ENCODE measurements at places on chromosomes 2 and 18. TPM values are rescaled to one million over a fixed set of nuclear protein-coding genes. Genes with fewer than 3 reads are reported as not detected.

PLA2R1 gene
- not detected for total RNA-seq

FASTKD1 gene
- 55.4 TPM for total RNA-seq

DNA sequence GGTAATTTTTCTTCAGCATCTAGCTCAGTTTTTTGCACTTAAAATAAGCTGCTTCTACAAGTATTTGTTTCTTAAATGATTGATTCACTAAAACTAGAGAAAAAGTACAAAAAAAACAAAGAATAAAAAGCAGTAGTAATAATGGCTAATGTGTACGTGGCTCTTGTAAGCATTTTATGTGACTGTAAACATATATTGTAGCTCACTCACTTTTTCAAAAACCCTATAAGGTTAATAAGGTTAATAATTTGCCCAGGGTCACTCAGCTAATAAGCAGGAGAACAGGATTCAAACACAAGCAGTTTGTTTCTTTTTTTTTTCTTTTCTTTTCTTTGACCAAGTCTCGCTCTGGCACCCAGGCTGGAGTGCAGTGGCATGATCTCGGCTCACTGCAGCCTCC, 67.5 kb downstream of the RMDN2 start:
- no peak overlapping the region for H3K27ac ChIP-seq
- no peaks in the 10 kb centered on the region for H3K4me1 ChIP-seq
- no peak overlapping the region for H3K4me3 ChIP-seq
- no peaks in the 10 kb centered on the region for H3K27me3 ChIP-seq
- DNase-seq = no peak

DNA sequence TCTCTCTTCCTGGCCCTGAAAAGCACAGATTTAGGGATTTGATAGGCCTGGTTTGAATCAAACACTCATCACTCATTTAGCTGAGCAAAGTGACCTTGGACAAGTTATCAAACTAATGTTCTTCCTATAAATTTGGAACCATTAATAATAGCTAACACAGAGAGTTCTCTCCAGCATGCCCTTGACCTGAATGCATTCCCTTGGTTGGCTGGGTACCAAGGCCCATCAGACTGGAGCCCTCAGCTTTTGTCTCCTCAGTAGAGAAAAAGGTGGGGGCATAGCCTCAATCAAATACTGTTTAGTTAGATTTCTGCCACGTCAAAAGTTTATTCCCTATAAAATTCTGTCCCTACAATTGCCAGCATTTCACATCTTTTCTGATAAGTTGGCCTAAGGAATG, 13.8 kb upstream of the MRPL19 start:
- no peak overlapping the region for H3K27ac ChIP-seq
- no peaks in the 10 kb centered on the region for H3K36me3 ChIP-seq
- DNase-seq = no peak
- H3K27me3 ChIP-seq = peaks cover 21% of the 10 kb centered on the region
- H3K4me3 ChIP-seq = no peak overlapping the region

AMMECR1L gene
- 13.1 TPM for total RNA-seq

GRCh38 chr18:13813271-13813849, 10.6 kb upstream of the MC5R start:
- H3K27ac ChIP-seq = no peak overlapping the region
- H3K27me3 ChIP-seq = no peaks in the 10 kb centered on the region
- no peaks in the 10 kb centered on the region for H3K4me1 ChIP-seq
- no peaks in the 10 kb centered on the region for H3K36me3 ChIP-seq

DNA sequence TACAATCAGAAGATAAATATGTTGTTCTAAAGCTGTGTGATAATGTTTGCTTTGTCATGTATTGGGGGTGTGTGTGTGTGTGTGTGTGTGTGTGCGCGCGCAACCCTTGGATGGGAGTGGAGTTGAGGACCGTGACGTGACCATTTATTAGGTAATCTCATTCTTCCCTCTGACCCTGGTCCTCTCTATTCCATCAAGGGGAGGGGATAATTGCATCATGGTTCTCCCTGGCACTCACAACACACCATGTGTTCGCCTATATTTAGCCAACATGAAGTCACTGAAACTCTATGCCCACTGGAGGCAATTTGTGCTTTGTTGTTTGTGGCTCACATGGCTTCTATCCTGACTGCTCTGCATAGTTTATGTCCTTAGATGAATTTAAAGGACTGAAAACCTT, 79.8 kb upstream of the LRPPRC start:
- H3K27me3 ChIP-seq = peaks cover 3% of the 10 kb centered on the region
- no peak for DNase-seq
- H3K27ac ChIP-seq = no peak overlapping the region
- H3K4me3 ChIP-seq = no peak overlapping the region
- no peaks in the 10 kb centered on the region for H3K4me1 ChIP-seq

DNA sequence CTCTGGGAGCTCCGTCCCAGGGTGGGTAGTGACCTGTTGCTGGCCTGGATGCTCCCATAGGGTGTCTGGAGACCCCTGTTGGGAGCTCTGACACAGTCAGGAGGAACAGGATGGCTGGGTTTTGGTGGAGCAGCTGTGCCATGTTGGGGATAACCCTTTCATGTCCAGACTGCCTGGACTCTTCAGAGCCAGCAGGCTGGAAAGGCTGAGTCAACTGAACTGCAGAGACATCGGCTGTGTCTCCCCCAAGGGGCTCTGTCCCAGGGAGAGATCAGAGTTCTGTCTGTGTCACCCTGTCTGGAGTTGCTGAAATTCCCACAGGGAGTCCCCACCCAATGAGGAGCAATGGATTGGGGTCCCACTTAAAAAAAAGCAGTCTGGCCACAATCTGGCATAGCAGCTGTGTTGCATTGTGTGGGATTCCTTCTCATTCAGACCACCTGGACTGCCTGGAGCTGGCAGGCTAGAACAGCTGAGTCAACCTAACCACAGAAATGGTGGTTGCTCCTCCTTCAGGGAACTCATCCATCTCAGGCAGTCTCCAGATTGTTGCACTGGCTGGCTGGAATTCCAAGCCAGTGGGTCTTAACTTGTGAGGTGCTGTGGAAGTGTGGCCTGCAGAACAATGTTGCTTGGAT, 37.2 kb downstream of the AGPS start:
- no peak overlapping the region for H3K27ac ChIP-seq
- DNase-seq = no peak
- H3K27me3 ChIP-seq = no peaks in the 10 kb centered on the region
- H3K36me3 ChIP-seq = peaks cover 78% of the 10 kb centered on the region

FAM237A gene
- not detected for total RNA-seq

DNA sequence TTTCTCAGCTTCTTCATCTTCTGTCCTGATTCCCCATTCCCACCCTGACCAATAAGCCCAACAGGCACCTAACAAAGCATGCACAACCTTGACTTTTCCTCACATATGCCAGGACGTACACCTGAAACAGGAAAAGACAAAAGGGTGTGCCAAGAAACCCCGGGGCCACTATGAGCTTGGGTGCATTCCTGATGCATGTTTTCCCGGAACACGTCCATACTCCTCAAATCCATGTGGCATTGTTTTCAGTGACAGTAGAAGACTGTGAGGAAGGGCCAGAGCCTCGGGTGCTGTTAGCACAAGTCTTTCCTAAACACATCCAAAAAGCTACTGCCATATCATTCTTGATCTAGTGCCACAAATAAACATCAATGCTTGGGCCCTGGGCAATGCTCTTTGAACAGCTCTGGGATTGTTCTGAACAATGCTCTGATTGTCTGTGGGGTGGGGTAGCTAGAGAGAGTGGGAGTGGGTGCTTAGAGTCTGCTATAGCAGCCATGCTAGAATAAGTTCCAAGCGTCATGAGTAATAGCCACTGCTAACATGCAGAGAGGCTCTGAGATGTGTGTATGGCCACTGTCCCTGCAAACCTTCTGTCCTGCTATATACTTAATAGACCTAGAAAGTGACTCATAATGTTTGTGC, 181.7 kb upstream of the CRIM1 start:
- H3K27me3 ChIP-seq = no peaks in the 10 kb centered on the region
- H3K27ac ChIP-seq = no peak overlapping the region
- no peaks in the 10 kb centered on the region for H3K36me3 ChIP-seq
- DNase-seq = no peak

DNA sequence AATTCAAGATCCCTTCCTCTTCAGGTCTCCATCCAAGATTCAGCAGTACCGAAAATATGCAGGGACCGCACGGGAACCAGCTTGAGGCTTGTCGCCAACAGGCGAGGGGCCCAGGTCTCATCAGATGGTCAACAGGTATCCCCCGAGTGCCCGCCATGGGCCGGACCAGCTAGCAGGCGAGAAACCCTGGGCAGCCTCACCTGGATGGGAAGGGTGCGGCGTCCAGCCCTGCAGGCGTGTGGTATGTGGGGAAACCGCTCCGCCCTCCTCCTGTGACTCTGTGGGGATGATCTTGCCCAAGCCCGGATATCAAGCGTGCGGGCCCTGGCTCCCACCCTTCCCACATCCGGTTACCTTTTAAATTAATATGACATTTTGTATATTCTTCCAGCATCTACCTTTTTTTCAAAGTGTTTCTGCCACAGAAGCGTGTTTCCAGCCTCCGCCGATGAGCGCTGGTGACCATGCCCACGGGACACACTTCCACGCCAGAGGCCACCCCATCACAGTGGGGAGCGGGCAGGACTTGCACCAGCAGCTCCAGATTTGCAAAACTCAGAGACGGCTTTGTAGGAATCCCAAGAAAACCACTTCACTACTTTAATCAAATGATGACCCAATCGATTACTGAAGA, 33.2 kb downstream of the ZNF516 start:
- no peak overlapping the region for H3K4me3 ChIP-seq
- H3K4me1 ChIP-seq = peaks cover 9% of the 10 kb centered on the region
- H3K27me3 ChIP-seq = no peaks in the 10 kb centered on the region
- H3K36me3 ChIP-seq = no peaks in the 10 kb centered on the region
- no peak for DNase-seq
- no peak overlapping the region for H3K27ac ChIP-seq

CPO gene
- total RNA-seq = not detected

DNA sequence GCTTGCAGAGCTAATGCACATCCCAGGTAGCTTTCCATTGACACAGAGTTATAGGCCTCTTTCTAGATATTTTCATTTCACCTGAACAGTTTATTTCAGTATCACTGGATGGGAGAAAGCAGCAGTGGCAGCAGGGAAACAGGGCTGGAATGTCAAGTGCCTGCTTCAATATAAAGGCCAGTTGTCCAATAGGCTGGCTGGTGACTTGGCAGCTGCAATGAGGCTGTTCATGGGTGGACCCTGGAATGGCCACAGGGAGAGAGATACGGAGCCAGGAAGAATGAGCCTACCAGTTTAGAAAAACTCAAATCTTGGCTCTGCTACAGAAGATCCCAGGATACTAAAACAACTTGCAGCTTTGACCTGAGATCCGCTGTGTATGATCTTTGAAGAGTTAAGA, 185.0 kb downstream of the BCL11A start:
- H3K27ac ChIP-seq = no peak overlapping the region
- no peaks in the 10 kb centered on the region for H3K36me3 ChIP-seq
- no peak for DNase-seq
- no peak overlapping the region for H3K4me3 ChIP-seq
- no peaks in the 10 kb centered on the region for H3K4me1 ChIP-seq

GRCh38 chr2:143070704-143071103, 58.5 kb upstream of the ARHGAP15 start:
- H3K36me3 ChIP-seq = no peaks in the 10 kb centered on the region
- DNase-seq = no peak
- H3K4me3 ChIP-seq = no peak overlapping the region

DNA sequence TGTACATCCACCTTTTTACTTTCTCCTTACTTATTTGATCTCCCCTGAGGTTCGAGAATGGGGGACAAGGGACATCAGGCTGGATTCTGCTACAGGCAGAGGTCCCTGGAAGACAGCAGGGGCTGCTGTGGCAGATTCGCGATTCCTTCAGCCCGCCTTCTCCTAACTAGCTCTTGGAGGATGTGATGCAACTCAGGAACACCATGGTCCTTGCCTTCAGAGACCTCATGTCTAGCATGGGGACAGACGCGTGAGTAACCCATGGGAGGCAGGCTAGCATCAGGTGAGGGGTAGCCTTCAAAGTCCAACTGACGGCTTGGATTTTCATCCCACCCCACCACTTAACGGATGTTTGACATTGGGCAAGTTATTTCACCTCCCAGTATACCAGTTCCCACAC, 869 bp upstream of the TCF23 start:
- H3K4me1 ChIP-seq = no peaks in the 10 kb centered on the region
- DNase-seq = no peak
- H3K4me3 ChIP-seq = no peak overlapping the region
- H3K27ac ChIP-seq = no peak overlapping the region
- peaks cover 3% of the 10 kb centered on the region for H3K27me3 ChIP-seq

DNA sequence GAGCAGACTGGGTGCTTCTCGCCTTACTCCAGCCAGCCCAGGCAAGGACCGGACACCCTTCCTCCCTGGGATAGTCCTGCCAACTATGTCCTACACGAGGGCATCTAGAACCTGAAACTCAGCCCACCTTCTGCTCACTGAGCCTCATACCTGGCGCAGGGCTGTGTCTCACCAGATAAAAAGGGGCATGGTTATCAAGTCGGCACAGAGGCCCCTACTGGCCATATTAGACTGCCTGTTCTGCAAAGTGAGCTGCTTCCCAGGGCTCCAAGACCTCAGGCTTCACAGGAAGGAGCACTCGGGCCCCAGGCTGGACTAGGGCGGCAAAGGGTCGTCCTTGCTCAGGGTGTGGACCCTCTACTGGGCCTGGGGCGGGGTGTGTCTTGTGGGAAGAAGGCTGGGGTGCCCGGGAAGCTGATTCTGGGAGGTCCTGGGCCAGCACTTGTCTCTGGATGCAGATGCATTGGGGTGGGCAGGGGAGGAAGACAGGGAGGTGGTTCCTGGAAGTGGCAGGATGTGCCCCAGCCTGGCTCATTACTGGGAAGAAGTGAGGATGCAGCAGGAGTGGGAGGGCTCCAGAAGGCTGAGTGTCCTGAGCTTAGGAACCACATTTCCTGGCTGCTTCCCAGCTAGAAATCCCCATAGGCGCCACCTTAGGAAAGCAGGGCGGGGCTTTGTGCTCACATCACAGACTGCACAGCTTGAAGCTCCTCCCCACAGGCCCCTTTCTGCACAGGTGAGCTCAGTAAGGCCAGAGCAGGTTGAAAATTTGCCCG, 19.6 kb downstream of the EHD3 start:
- no peak overlapping the region for H3K27ac ChIP-seq
- no peaks in the 10 kb centered on the region for H3K4me1 ChIP-seq
- H3K27me3 ChIP-seq = no peaks in the 10 kb centered on the region
- no peak overlapping the region for H3K4me3 ChIP-seq
- H3K36me3 ChIP-seq = no peaks in the 10 kb centered on the region

GRCh38 chr2:45291296-45291701, 282.0 kb upstream of the SIX2 start:
- H3K4me3 ChIP-seq = no peak overlapping the region
- H3K4me1 ChIP-seq = no peaks in the 10 kb centered on the region
- H3K27ac ChIP-seq = no peak overlapping the region
- peaks cover 7% of the 10 kb centered on the region for H3K27me3 ChIP-seq

GRCh38 chr2:150919901-150920300, 341.8 kb downstream of the RBM43 start:
- no peaks in the 10 kb centered on the region for H3K27me3 ChIP-seq
- DNase-seq = no peak
- H3K4me1 ChIP-seq = no peaks in the 10 kb centered on the region
- H3K27ac ChIP-seq = no peak overlapping the region
- no peaks in the 10 kb centered on the region for H3K36me3 ChIP-seq

ELOA2 gene
- not detected for total RNA-seq

GRCh38 chr2:201433394-201433995, 17.8 kb downstream of the TRAK2 start:
- DNase-seq = no peak
- peak overlapping the region; percentile 92 for H3K27ac ChIP-seq
- H3K4me1 ChIP-seq = peaks cover 30% of the 10 kb centered on the region

CLK1 gene
- 122 TPM for total RNA-seq
